ENCODE measurements at places on chromosomes 3 and 15.

- no peak for DNase-seq
Measured at GRCh38 chr15:42604894-42605744, 29.7 kb downstream of the STARD9 start.

- no peak for DNase-seq
Measured at GRCh38 chr3:36656873-36657272, 107.5 kb downstream of the DCLK3 start.

- DNase-seq: no peak
Measured at GRCh38 chr3:70771426-70772147, 459.1 kb upstream of the MDFIC2 start.

DNA sequence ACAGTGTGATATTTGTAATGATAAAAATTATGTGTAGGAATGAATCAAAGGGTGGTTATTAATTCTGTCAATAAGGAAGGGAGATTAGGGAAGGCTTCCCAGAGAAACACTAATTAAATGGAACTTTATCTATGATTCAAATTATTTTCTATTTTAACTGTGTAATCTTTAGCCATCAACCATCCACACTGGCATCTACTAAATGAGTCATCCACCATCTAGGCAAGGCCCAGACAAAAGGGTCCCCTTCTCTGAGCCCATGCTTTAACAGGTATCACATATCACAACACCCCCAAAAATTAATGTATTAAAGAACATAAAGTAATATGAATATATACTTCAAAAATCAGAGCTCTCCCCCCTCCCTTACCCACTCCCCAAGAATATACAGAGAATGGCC lies 19.9 kb upstream of the TPM1 start:
- DNase-seq: no peak

- no peak for DNase-seq
Measured at GRCh38 chr3:183537295-183537730, 18.2 kb downstream of the KLHL6 start.

GRCh38 chr3:19342389-19342788 lies 194.1 kb downstream of the KCNH8 start:
- no peak for DNase-seq

DNA sequence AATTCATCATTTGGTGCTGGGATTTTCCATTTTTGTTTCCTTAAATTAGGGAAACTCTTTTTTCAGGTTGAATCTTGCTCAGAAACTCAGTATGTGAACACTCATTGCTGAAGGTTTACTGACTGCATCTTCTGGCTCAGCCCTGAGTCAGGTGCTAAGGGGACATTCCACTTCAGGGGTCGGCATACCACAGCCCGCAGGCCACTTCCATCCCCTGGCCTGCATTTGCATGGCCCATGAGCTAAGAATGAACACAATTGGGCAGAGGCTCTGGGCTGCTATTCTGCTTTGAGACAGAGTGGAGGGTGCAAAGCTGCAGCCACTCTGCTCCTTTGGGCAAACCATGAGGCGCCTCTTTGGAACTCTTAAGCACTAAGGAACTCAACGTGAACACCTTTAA lies 165.0 kb downstream of the FEZF2 start:
- no peak for DNase-seq

DNA sequence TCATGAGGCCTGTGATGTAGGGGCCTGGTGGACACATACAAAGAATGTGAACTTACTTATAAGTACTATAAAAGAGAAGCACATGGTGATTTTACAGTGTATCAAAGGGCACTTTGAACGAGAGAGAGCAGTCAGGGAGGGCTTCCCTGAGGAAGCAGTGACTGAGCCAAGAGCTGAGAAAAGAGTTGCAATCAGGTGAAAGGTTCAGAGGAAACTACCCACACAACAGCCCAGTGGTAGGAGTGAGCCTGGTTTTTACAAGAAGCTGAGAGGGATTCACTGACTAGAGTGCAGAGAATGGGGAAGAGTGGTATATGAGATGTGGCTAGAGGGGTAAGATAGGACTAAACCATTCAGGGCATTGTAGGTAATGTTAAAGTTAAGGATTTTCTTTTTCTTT lies 57.1 kb downstream of the CALML4 start:
- no peak for DNase-seq

- DNase-seq: no peak
Measured at GRCh38 chr3:106097817-106098435, 229.1 kb upstream of the CBLB start.

GRCh38 chr3:62095756-62096155 lies 277.6 kb downstream of the FEZF2 start:
- DNase-seq: no peak

DNA sequence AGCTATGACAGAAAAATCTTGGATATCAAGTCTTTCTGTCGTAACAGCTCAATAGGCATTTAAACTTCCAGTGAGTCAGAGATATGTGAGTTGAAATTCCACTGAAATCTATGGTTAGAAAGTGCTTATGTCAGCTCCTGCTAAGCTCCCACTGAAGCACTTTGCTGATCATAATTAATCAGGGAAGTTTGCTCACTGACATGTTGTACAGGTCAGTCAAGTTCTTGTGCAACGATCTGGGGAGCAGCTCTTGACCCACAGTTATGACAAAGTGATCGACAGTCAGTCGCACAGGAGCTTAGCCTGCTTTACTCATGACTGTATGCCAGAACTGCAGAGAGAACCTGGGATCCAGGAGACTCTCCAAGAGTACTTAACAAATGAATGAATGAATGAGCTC lies 453.5 kb downstream of the SOX2 start:
- no peak for DNase-seq

GRCh38 chr3:134002306-134002705 lies 27.4 kb downstream of the SLCO2A1 start:
- no peak for DNase-seq

GRCh38 chr3:185400866-185401265 lies 37.9 kb downstream of the MAP3K13 start:
- no peak for DNase-seq

GRCh38 chr15:31238906-31239305 lies 87.7 kb upstream of the KLF13 start:
- DNase-seq: no peak

DNA sequence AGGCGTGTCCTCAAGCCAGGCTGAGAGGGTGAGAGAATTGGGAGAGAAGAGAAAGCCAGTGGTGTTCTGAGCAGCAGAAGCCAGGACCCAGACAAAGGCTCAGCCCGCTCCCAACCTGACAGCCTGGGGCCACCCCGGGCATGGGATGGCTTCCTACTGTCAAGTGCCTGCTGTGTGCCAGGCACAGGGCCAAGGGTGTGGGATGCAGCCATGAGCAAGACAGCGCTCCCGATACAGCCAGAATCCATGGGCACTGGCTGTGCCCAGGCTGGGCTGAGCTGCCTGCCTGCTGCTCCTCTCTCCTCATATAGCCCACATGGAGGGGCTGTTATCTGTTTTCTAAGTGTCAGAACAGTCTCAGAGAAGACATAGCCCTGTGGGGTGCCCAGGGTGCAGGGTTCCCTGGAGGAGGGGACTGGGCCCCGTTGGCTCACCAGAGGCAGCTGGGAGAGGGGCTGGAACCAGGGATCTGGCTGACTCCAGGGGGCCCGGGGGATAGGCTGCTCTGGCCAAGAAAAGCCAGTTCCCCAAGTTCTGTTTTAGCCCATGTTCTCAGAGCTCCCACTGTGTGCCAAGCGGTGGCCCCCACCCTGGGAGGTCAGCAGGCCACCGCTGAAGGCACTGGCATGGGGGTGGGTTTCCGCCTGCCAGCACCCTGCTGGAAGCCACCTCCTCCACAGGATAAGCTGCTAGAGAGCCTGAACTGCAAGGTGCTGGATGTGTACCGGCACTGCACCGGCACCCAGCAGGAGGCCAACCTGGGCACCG lies 39.0 kb downstream of the CFAP100 start:
- DNase-seq: no peak

DNA sequence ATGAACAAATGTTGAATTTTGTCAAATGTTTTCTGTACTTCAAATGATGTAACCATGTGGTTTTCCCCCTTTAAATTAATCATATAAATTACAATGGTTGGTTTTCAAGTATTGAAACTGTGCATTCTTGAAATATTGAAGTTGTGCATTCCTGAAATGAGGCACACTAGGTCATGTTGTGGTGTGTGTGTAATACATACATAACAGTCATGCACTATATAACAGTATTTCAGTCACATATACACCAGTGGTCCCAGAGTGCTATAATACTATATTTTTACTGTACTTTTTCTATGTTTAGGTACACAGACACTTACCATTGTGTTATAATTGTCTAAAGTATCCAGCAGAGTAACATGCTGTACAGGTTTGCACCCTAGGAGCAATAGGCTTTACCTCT lies 11.0 kb upstream of the IQCF5 start:
- DNase-seq: no peak

DNA sequence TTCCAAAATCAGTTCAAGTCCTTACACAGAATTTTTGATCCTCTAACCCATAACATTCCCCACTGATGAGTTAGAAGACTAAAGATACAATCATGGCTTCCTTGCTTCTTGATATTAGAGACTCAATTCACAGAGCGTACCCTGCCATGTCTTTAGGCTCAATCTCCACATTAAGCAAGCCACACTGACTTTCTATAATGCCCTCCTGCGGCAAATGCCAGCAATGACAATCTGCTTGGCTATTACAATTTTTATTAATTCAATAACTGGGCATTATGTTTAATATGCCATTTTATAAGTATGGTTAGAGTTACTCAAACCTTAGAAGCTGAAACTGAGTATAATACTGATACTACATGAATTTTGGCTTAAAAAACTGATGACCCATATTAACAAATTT lies 479.7 kb upstream of the NR2F2 start:
- no peak for DNase-seq

DNA sequence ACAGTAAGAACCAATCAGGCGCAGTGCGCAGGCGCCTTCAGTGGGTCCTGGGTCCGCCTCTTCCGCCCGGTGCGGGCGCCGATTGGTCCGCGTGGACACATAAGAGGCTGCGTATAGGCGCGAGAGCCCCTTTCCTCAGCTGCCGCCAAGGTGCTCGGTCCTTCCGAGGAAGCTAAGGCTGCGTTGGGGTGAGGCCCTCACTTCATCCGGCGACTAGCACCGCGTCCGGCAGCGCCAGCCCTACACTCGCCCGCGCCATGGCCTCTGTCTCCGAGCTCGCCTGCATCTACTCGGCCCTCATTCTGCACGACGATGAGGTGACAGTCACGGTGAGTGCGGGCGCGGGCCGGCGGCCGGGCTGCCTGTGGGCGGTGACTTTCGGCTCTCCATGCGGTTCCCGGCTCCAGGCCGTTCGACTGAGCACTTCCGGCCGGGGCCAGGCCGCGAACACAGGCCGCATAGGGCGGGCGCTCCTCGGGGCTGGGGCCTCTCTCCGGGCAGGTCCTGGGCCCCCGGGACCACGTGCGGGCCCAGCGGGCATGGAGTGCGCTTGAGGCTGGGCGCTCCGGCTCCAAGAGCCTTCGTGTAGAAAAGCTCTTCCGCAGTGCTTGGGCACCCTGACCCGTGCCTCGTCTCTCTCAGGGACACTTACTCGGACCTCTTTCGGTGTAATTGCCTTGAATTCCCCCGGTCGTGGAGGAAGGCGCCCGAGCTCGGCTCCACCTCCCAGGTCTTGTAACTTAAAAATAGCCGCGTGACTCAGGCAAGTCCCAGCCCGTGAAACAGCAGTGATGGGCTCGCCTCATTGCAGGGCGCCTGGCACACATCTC lies at the start of gene RPLP1:
Gene RPLP1 (plus strand): TSS at position 127 of the 830 bp plus-strand sequence. CDS start 131 bp downstream, at position 258.
- peak; percentile 96 for DNase-seq

DNA sequence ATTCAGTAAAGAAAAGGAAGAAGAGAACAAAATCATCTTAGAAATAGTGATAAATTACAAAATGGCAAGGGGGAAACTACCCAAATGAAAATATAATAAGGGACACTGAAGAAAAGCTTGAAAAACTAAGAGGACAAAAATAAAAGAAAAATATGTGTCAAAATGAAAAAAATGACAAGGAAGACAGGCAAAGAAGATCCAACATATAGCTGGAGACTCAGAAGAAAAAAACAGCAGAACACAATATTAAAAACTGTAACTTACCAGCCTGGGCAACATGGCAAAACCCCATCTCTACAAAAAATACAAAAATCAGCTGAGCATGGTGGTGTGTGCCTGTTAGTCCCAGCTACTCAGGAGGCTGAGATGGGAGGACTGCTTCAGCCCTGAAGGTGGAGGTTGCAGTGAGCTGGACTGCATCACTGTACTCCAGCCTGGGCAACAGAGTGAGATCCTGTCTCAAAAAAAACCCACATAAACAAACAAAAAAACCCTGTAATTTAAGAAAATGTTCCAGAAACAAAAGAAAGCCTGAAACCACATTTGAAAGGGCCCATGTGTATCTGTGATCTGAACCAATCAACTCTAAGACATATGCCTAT lies 93.2 kb downstream of the ANO10 start:
- no peak for DNase-seq

- DNase-seq: no peak
Measured at GRCh38 chr15:60634815-60635214, 155.9 kb upstream of the ICE2 start.

- no peak for DNase-seq
Measured at GRCh38 chr3:24686808-24687207, 192.2 kb upstream of the THRB start.
